ENCODE measurements at places on chromosomes 2 and 18.

GRCh38 chr2:12717191-12718014, 667 bp downstream of the TRIB2 start:
- peak overlapping the region; percentile 94 for H3K4me3 ChIP-seq
- peak overlapping the region; percentile 92 for H3K27ac ChIP-seq
- DNase-seq: peak; percentile 61
- peaks cover 21% of the 10 kb centered on the region for H3K4me1 ChIP-seq

- no peaks in the 10 kb centered on the region for H3K36me3 ChIP-seq
- DNase-seq: no peak
- no peaks in the 10 kb centered on the region for H3K4me1 ChIP-seq
- H3K4me3 ChIP-seq: no peak overlapping the region
- H3K27ac ChIP-seq: no peak overlapping the region
Measured at GRCh38 chr2:149781263-149781808, 193.8 kb upstream of the MMADHC start.

DNA sequence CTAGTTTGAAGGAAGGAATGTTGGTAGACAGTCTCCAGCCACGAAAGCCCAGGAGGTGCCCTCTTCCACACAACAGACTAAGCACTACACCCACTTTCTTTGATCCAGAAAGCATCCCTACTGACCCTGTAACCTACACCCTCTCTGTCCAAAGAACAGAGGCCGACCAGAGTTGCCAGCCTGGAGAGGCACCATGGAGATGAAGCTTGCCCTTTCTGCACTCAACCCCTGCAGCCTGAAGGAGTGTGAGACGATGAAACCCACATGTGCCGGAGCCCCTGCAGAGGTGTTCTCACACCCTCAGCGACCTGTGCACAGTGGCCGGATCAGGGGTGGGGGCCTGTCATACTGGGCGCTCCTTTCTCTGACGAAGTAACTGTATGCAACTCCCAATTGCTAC, 136.3 kb downstream of the ZNF516 start:
- no peak for DNase-seq
- H3K27ac ChIP-seq: no peak overlapping the region
- H3K36me3 ChIP-seq: no peaks in the 10 kb centered on the region
- H3K27me3 ChIP-seq: no peaks in the 10 kb centered on the region
- no peaks in the 10 kb centered on the region for H3K4me1 ChIP-seq
- no peak overlapping the region for H3K4me3 ChIP-seq

- H3K4me1 ChIP-seq: no peaks in the 10 kb centered on the region
- peak; percentile 76 for DNase-seq
- H3K4me3 ChIP-seq: no peak overlapping the region
- no peak overlapping the region for H3K27ac ChIP-seq
- H3K27me3 ChIP-seq: peaks cover 2% of the 10 kb centered on the region
- no peaks in the 10 kb centered on the region for H3K36me3 ChIP-seq
Measured at GRCh38 chr2:30072250-30072842, 74.5 kb upstream of the YPEL5 start.

GRCh38 chr18:54267701-54268100, 1.6 kb upstream of the POLI start:
- H3K4me1 ChIP-seq: no peaks in the 10 kb centered on the region
- no peak overlapping the region for H3K27ac ChIP-seq
- no peak for DNase-seq
- H3K27me3 ChIP-seq: no peaks in the 10 kb centered on the region
- H3K36me3 ChIP-seq: no peaks in the 10 kb centered on the region

GRCh38 chr2:227703961-227704360, 13.9 kb downstream of the SLC19A3 start:
- H3K27me3 ChIP-seq: no peaks in the 10 kb centered on the region
- H3K4me1 ChIP-seq: no peaks in the 10 kb centered on the region
- DNase-seq: no peak
- H3K4me3 ChIP-seq: no peak overlapping the region
- H3K36me3 ChIP-seq: no peaks in the 10 kb centered on the region

GRCh38 chr18:40013001-40013609, 1941.9 kb upstream of the PIK3C3 start:
- H3K27me3 ChIP-seq: no peaks in the 10 kb centered on the region
- DNase-seq: no peak
- no peak overlapping the region for H3K27ac ChIP-seq
- no peaks in the 10 kb centered on the region for H3K4me1 ChIP-seq
- no peak overlapping the region for H3K4me3 ChIP-seq

- H3K27ac ChIP-seq: no peak overlapping the region
- no peak for DNase-seq
- no peaks in the 10 kb centered on the region for H3K4me1 ChIP-seq
- peaks cover 12% of the 10 kb centered on the region for H3K36me3 ChIP-seq
- no peaks in the 10 kb centered on the region for H3K27me3 ChIP-seq
Measured at GRCh38 chr2:105102963-105103421, 65.1 kb downstream of the MRPS9 start.

DNA sequence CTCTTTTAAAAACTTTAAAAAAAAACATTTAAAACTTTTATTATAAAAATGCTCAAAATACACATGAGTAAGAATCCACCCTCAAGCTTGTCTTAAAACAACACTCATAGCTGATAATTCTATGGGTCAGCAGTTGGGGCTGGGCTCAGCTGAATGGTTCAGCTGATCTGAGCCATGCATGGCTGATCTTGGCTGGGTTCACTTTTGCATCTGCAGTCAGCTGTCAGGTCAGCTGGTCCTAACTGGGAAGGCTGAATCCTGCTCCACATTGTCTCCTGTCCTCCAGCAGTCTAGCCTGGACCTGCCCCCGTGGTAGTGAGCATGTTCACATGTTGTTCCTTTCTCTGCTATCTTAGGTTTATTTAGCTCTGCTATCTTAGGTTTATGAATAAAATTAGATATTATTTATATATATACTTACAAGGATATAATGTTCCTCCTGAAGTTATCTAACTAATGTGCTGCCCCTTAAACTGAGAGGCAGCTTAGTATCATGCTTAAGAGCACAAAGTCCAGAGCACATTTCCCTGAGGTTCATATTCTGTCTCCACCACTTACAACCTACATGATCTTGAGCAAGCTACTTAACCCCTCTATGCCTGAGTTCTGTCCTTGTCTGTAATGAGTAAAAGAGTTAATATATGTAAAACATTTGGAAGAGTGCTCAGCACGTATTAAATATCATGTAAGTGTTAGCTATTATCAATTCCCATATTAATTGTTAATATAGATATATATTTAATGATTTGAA, 309.4 kb downstream of the PTPRM start:
- H3K36me3 ChIP-seq: no peaks in the 10 kb centered on the region
- DNase-seq: no peak
- H3K27me3 ChIP-seq: no peaks in the 10 kb centered on the region
- no peak overlapping the region for H3K27ac ChIP-seq
- H3K4me1 ChIP-seq: no peaks in the 10 kb centered on the region

GRCh38 chr2:215417400-215417951, 18.4 kb downstream of the FN1 start:
- H3K27me3 ChIP-seq: no peaks in the 10 kb centered on the region
- H3K4me3 ChIP-seq: no peak overlapping the region
- H3K36me3 ChIP-seq: no peaks in the 10 kb centered on the region
- no peak overlapping the region for H3K27ac ChIP-seq

- no peaks in the 10 kb centered on the region for H3K36me3 ChIP-seq
- peaks cover 16% of the 10 kb centered on the region for H3K4me1 ChIP-seq
- DNase-seq: peak; percentile 49
- H3K27me3 ChIP-seq: no peaks in the 10 kb centered on the region
Measured at GRCh38 chr2:70523996-70524965, 29.3 kb downstream of the TGFA start.

DNA sequence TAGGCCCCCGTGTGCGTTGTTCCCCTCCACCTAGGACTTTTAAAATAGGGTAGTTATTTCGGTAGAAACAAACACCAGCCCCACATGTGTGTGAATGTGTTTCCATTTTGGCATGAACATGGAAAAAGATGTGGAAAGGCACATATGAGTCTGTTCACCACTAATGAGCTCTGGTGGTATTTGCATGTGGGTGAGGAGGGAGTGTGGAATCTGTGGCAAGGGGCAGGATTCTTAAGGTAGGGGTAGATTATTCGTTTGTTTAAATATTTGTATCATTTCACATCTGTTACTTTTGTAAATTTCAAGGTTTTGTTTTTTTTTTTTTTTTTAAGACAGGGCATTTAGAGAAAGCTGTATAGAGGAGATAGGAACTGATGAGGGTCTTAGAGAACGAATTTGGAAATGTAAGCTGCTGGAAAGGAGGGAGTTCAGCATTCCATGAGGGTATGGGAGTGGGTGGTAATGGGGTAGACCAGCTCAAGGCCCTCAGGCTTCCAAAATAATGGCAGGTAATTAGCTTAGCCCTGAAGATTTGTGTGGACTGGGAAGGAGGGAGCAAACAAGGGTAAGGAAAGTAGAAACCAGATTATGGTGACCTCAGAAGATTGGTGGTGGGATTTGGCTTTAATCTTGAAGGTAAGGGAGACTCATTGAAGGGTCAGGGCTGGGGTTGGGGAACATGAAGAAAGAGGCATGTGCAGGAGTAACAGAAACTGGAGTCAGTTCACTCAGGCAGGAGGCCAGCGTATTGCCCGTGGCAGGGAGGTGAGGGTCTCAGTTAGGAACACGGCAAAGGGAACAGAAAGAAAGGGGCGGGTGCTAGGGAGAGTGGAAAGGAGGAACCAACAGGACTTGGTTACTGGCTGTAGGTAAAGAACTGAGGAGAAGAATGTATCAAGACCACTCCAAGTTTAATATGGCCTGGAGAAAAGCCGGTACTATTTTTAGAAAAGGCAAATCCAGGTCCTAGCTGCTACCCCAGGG, 123.6 kb downstream of the PLB1 start:
- H3K36me3 ChIP-seq: no peaks in the 10 kb centered on the region
- H3K27me3 ChIP-seq: no peaks in the 10 kb centered on the region
- no peak overlapping the region for H3K27ac ChIP-seq
- no peak for DNase-seq

DNA sequence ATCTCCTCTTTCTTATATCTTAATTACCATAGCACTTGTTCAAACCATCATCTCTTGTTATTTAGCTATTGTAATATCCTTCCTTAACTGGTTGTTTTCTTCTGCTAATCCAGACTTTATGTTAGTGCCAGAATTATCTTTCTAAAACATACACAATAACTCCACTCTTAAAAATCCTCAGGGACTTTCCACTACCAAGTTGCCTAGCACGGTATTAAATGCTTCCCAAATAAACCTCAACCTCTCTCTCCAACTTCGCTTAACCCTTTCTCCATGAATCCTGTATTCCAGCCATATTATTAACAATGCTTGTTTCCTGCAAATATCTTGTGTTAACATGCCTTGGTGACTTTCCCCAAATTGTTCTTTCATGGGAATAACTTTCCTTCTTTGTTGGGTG, 84.5 kb downstream of the FAM228A start:
- H3K27me3 ChIP-seq: no peaks in the 10 kb centered on the region
- H3K36me3 ChIP-seq: peaks cover 27% of the 10 kb centered on the region
- no peak overlapping the region for H3K27ac ChIP-seq
- no peak overlapping the region for H3K4me3 ChIP-seq
- no peak for DNase-seq

DNA sequence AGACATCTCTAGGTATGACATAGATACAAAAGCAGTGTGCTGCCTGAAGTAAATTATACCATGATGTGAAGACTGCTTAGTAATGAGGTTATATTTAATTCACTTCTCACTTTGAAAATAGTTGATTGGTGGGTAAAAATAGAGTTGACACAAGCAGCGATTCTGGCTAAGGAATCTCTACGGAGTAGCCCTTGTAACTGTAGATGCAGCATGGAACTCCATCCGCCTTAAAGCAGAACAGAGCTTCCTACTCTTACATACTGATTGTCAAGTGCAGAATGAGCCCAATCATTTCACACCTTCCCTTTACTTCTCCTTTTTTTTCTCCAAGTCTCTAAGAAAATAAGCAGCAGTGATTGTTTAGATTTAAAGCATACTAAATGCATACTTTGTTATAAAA, 1594.6 kb upstream of the SLC39A10 start:
- H3K36me3 ChIP-seq: no peaks in the 10 kb centered on the region
- no peaks in the 10 kb centered on the region for H3K4me1 ChIP-seq
- H3K4me3 ChIP-seq: no peak overlapping the region
- H3K27me3 ChIP-seq: no peaks in the 10 kb centered on the region

DNA sequence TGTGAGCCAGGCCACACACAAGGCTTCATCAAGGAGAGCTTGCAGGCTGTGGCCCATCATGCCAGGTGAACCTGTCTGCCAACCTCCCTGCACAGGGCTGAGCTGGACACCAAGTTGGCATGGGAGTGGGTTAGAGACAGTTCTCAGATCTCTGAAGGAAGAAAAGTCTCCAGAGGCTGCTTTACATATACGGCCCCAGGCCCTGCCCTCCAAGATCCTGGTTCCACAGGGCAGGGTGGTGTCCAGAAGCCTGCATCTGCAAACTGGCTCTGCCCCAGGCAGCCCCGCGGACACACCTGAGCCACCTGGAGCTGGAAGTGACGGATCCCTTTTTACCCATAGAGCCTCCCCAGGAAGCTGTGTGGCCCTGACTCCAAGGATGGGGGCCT, 24.2 kb upstream of the HES6 start:
- no peak for DNase-seq
- H3K27ac ChIP-seq: no peak overlapping the region
- no peaks in the 10 kb centered on the region for H3K27me3 ChIP-seq

GRCh38 chr2:134282629-134283400, 28.9 kb downstream of the MGAT5 start:
- H3K27me3 ChIP-seq: no peaks in the 10 kb centered on the region
- H3K4me3 ChIP-seq: no peak overlapping the region
- peaks cover 10% of the 10 kb centered on the region for H3K36me3 ChIP-seq
- peak overlapping the region; percentile 74 for H3K27ac ChIP-seq
- H3K4me1 ChIP-seq: peaks cover 55% of the 10 kb centered on the region

- no peak for DNase-seq
- H3K4me1 ChIP-seq: no peaks in the 10 kb centered on the region
- no peaks in the 10 kb centered on the region for H3K36me3 ChIP-seq
- no peaks in the 10 kb centered on the region for H3K27me3 ChIP-seq
- no peak overlapping the region for H3K27ac ChIP-seq
- H3K4me3 ChIP-seq: no peak overlapping the region
Measured at GRCh38 chr2:33246432-33246831, 230.0 kb upstream of the RASGRP3 start.

DNA sequence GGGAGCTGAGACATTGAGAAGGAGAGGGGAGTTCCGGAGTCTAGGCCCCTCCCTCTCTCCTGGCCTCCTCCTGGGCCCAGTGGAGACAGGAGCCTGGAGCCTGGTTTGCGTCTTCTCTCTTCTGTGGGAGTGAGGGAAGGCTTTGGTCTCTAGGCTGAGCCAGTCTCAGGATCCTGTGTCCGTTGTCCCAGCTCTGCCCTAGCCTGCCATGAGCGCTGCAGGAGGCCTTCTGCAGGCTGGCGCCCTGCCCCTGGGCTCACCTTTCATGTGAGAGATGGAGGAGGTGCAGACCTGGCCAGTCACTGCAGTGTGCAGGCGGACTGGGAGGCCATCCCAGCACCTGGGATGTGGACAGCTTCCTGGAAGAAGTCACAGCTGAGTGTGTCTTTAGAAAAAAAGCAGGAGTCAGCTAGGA, 8.7 kb downstream of the IMPA2 start:
- H3K27me3 ChIP-seq: no peaks in the 10 kb centered on the region
- no peak for DNase-seq
- peaks cover under 1% of the 10 kb centered on the region for H3K4me1 ChIP-seq
- no peak overlapping the region for H3K4me3 ChIP-seq
- no peak overlapping the region for H3K27ac ChIP-seq

Data from thymus (tissue), 14 donors.